ENCODE measurements at places on chromosomes 16 and 17.

DNA sequence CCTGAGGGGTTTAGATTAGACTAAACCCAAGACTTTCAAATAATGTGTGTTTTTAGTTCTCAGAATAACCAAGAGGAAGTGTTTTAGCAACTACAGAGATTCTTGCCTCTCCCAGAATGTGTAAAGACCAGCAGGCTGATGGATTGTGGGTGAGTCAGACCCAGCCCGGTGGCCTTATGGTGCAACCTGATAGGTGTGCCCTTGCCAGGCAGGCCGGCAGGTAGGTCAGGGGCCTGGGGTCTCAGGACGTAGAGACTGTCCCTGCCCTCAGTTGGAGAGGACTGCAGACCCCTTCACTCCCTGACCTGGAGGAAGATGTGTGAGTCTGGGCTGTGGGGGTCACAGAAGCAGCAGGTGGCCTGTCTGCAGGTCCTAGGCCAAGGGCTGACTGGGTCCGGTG lies 47.2 kb upstream of the ACSF3 start:
- no peak for DNase-seq

DNA sequence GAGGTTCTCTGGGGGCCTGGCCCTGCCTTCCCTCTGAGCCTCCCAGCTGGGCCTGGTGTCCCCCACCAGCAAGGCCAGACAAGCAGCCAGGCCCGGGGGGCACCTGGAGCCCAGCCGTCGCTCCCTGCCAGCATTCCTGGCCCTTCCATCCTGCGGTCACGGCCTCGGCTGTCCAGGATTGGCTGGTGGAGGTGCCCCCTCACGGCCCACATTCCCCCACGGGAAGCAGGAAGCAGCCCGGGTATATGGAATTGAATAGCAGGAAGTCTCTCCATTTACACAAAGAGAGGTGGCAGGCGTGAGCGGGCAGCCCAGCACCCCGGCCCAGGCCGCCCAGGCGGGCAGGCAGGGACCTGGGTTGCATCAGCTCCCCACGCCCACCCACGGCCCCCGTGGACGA lies 14.5 kb downstream of the TRAF7 start:
- DNase-seq: no peak

GRCh38 chr17:63955232-63955631 lies 17.5 kb downstream of the SCN4A start:
- DNase-seq: no peak

DNA sequence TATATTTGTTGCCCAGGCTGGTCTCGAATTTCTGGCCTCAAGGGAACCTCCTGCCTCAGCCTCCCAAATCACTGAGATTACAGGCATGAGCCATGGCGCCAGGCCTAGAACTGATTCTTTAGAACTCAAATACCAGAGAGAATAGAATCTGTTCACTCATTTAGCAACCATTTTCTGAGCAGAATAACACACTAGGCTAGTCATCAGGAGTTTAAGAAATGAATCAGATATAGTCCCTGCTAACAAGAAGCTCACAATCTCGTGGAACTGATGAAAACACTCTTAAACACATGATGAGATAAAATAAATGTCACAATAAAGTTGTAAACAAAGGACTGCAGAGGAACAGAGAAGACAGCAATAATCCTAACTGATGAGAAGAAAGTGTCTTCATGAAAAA lies 55.8 kb upstream of the ADCY9 start:
- no peak for DNase-seq

DNA sequence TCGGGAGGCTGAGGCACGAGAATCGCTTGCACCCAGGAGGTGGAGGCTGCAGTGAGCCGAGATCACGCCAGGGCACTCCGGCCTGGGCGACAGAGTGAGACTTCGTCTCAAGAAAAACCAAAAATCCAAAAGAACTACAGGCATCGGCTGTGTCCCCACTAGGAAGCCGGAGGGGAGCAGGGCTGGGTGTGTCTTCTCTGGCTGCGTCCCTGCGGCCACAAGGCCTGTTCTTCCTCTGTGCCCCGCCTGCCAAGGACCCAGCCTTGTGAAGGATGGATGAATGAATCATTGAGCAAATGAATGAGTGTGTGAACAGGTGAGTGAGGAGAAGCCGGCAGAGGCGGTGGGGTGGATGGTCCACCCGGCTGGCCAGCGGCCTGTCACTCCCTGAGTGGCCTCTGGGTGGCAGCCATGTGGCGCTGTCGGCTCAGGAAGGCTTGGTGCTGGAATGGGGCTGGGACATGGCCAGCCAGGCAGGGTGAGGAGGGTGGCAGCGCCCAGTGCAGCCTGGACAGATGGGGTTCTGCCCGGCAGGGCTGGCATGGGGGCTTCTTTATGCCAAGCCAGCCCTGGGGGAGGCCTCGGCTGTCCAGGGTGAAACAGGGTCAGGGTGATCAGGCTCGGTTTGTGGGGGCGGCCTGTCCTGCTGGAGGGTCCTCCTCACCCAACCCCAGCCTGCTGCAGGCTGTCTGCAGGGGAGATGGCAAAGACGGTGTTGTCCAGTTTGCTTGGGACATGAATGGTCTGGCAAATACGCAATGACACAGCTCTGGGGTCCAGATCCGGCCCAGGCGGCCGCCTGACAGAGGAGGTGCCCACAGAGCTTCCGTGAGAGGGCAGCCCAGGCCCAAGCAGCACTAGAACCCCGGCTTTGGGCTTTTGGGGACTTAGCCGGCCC lies 21.7 kb downstream of the SLC25A10 start:
- no peak for DNase-seq

- DNase-seq: no peak
Measured at GRCh38 chr16:61460020-61460419, 576.2 kb downstream of the CDH8 start.

DNA sequence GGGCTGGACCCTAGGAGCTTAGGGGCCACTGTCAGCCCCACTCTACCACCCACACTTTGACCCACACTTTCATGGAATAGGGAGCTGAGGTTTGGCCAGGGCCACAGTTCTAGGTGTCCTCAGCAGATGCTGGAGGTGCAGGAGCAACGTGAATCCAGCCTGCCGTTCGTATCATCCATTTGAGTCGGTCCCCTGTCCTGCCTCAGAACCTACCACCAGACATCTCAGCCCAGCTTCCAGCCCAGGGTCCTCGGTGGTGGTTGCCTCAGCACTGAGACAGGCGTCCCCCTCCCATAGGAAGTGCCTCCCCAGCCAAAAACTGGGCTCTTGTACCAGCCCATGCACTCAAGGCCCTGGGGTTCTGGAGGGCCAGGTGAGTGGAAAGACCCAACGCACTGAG lies 359 bp upstream of the ITGAE start:
- no peak for DNase-seq

DNA sequence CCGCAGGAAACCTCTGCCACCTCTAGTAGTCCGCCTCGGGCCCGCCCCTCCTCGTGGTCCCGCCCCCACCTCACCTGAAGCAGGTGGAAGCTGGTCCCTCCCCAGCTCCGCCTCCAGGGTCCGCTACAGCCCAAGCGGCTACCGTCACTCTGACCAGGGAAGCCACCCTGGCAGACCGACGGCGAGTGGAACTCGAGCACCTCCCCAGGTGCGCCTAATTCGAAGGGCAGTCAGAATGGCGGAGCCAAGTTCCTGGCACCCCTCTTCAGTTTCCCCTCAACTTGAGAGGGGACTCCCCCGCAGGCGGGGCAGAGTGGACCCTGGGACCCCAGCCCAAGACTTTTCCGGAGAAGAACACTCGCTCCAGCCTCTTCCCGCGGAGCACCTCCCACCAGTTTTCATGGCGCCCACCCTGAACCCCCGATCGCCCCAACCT lies 507 bp downstream of the FHOD1 start:
- no peak for DNase-seq

DNA sequence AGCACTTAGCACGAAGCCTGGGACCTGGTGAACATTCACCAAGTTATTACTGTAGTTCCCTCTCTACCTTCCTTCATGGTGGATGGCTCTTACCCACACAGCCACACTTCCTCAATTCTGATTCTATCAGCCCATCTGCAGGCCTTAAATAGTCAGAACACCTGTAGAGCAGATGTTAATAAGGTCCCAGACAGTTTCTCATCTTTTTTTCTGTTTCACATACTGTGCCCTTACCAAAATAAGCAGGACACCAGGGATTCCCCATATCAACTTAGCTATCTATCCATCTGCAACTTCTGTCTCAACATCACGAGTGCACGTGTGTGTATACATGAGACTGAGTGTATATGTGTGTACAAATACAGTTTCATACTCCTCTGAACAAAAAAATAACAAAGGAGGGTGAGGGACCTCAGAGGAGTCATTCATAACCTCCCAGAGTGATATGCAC lies 2.8 kb downstream of the RECQL5 start:
- DNase-seq: no peak

- DNase-seq: no peak
Measured at GRCh38 chr16:3599922-3600321, 11.5 kb downstream of the SLX4 start.

- no peak for DNase-seq
Measured at GRCh38 chr17:76150712-76151622, 9.9 kb upstream of the FOXJ1 start.

DNA sequence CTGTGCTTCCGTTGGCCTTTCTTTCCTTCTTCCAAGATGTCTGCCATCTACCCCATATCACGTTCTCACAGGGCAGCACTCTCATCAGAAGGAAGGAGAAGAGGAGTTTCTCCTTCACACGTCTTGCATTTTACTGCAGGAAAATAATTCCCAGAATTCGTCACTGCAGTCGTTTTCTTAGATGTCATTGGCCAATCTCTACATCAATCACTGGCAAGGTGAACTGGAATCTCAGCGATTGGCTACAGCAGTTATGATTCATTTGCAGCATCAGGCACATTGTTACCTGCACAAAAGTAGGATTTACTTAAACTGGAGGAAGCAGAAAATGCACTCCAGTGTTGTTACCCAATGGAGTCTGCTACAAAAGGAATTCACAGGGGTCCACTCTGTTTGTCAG lies 277.2 kb upstream of the RBFOX1 start:
- DNase-seq: no peak

- no peak for DNase-seq
Measured at GRCh38 chr16:65153365-65154105, 31.7 kb upstream of the CDH11 start.

GRCh38 chr17:59620518-59621259 lies 994 bp downstream of the CLTC start:
- peak; percentile 41 for DNase-seq

DNA sequence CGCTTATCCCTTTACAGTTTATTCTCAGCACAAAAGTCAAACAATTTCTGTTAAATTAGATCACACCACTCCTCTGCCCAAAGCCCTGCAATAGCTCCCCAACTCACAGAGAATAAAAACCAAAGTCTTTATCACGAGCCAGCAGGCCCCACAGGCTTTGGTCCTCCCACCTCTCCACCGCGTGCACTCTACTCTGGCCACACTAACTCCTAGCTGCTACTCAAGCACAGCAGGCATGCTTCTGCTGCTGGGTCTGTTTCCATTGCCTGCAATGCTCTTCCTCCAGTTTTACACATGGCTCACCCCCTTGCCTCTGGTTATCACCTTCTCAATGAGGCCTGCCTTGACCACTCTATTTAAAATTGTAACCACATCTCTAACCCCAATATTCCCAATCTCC lies 27.6 kb downstream of the HELZ start:
- DNase-seq: no peak

GRCh38 chr17:68987966-68988365 lies 32.8 kb upstream of the ABCA8 start:
- DNase-seq: no peak

GRCh38 chr17:8935191-8935590 lies 30.3 kb downstream of the PIK3R5 start:
- DNase-seq: peak; percentile 62

GRCh38 chr17:75237100-75238014 lies 24.0 kb downstream of the GGA3 start:
- DNase-seq: no peak
